ENCODE measurements at places on chromosomes 11 and 22.
A peak's percentile ranks its signal among the peaks of the same experiment; 100 is the strongest.

- DNase-seq = no peak
Observed at GRCh38 chr11:14906578-14906977, 14.5 kb upstream of the CYP2R1 start.

DNA sequence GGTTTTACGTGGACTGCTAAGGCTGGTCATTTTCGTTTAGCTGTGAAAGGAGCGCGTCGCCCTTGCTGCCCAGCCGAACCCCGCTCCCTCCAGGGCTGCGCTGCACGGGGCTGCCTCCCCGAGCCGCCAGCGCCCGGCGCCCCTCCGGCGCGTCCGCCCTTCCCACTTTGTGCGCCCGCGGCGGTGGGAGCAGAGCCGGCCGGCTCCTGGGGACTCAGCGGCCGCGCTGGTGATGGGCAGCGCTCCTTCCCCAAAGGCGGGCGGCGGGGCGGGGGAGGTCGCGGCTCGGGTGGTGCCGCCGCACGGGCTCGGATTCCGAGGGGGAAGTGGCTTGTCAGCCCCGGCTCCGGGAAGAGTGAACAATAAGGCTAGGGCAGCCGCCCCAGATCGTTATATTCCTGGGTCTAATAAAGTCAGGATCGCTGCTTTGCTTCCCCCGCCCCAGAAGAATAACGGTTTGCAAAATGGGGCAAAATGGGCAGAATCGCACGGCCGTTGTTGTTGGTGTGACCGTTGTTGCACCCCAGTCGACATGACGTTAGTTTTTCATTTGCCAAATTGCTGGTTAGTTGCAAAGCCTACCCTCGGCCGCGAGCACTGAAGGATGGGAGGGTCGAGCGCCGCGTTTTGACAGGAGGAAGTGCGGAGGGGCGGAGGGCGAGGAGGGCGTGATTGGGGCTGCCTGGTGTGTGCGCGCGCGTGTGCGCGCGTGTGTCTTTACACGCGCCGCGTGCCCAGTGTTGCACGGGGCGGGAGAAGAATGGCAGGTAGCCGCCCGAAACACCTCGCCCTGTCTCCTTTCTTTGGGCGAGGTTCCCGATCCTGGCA is 745 bp downstream of the NCAM1 start:
- no peak for DNase-seq

GRCh38 chr22:49593509-49593908 is 234.2 kb downstream of the BRD1 start:
- DNase-seq = no peak

GRCh38 chr22:35882211-35883030 is 146.2 kb downstream of the RBFOX2 start:
- DNase-seq = no peak

GRCh38 chr22:20615021-20615420 is 107.6 kb downstream of the MED15 start:
- DNase-seq = no peak

GRCh38 chr22:46362203-46362933 is 26.9 kb downstream of the TRMU start:
- no peak for DNase-seq

DNA sequence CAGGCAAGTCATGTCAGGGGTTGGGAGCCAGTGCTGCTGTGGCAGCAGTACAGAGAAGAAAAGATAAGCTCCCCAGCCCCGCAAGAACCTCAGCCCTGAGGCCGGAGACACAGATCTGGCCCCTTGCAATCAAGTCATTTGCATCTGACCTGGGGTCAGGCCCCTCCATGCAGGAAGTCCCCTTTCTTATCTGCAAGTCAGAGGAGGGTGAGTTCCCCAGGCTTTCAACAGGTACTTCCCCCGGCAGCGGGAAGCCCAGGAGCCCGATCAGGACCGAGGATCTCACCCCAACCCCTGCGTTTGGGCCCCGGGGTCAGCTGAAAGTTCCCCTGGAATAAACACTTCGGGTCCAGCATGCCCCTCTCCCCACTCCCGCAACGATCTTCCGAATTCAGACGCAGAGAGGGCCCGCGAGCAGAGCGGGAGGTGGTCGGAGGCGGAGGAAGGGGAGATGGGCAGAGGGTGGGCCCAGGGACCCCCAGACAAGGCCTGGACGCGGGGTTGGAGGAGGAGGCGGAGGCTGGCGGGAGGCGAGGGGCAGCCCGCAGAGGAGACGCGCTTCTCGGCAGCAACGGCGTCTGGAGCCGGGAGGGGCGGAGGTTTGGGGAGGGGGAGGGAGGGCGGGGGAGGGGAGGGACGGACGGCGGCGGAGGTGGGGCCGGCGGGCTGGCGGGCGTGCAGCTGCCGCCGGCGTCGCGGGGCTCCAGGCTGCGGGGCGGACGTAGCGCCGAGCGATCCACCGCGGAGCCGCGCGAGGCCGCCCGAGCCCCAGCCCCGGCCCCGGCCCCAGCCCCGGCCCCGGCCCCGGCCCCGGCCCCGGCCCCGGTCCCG is at the start of gene TSPAN18:
TSPAN18 (plus strand) TSS at position 680 of the 831 bp plus-strand sequence. CDS start 179,455 bp downstream, outside the sequence.
- peak; percentile 16 for DNase-seq

GRCh38 chr22:38109371-38110001 is 998 bp downstream of the BAIAP2L2 start:
- DNase-seq = no peak

DNA sequence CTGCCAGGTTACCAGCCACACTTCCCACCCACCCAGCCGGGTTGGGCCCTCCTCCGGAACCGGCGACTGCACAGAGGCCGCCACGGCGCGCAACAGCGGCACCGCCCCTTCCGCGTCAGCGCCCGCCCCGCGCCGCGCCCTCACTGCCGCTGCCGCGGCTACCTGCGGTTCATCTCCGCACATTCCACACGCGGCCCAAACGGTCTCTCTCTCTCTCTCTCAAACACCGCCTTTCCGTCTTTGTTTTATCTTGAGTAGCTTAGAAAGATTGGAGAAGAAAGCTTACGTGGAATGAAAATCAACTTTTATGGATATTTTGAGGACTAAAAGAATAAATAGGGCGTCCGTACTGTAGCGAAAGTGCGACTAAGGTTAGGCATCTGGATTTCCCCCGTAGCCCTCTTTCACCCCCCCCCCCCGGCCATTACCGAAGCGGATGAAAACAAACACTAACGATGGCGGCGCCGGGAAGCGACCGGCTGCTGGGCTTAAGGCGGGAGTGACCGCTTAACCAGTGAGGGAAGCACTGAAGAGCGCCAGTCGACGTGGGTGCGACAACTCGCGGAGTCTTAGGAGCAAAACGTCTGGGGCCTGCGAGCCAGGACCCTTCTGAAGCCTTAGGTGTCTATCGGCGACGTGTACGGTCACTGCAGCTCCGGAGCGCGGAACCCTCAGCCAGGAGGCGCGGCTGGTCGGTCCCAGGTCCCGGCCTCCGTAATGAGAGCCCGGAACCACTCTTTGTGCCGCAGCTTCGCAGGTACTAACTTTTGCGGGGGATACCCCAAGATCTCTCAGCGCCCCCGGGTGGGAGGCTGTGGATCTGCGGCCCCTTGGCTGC is at the start of the genes ATG13 and HARBI1:
ATG13 (plus strand) TSS at position 420 of the 838 bp plus-strand sequence. CDS start 26,739 bp downstream, outside the sequence.
HARBI1 (minus strand) TSS at position 94 of the 838 bp plus-strand sequence. CDS start 990 bp downstream, outside the sequence.
- DNase-seq = peak; percentile 90

GRCh38 chr11:77402218-77402556 is 71.7 kb downstream of the PAK1 start:
- DNase-seq = no peak

DNA sequence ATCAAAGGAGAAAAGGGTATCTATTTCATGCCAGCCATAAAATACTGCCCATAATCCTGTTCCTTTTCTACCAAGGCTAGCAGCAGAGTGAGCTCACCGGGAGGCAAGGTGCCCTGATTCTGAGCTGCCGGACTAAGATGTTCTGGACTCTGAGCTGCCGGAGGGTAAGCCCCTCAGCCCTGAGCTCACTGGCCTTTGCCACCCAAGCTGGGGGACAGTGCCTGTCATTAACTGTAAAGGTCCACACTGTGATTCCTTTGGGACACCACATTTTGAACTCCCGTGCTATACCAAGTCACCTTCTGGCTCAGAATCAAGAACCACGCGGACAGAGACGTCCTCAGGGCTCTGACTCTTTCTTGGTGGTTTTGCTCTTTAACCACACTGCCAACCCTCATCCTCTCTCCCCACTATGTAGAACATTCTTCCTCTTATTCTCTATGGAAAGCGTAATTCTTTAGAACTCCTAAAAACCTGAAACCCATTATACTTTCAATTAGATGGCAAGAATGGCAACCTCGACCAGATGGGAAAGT is 88.4 kb upstream of the BID start:
- no peak for DNase-seq

GRCh38 chr11:5310423-5310822 is 8.7 kb upstream of the OR51B4 start:
- no peak for DNase-seq

- DNase-seq = no peak
Observed at GRCh38 chr11:16082095-16083055, 274.0 kb downstream of the SOX6 start.

- DNase-seq = no peak
Observed at GRCh38 chr11:64842366-64842759, 2.1 kb downstream of the CDC42BPG start.

GRCh38 chr11:44824300-44824704 is 97.5 kb downstream of the TSPAN18 start:
- DNase-seq = no peak

DNA sequence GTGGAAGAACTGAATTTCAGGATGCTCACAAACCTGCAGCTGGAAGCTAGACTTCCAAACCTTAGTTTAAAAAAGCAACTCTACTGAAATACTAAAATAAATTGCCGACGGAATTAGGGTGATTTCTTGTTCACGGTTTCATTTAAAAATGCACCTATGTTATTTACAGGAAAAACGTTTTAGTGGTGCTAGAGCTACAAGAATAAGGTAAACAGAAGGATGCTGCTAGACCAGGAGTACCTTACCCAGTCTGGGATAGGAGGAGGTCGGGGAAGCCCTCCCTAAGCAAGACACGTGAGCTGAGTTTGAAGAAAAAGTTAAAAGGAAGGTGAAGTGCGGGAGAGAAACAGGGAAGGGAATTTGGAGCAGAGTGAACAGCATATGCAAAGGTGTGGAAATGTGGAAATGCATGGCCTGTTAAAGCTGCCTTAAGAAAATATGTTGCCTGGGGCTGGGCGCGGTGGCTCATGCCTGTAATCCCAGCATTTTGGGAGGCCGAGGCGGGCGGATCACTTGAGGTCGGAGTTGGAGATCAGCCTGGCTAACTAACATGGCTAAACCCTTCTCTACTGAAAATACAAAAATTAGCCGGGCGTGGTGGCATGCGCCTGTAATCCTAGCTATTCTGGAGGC is 1.4 kb upstream of the FTH1 start:
- no peak for DNase-seq

GRCh38 chr11:12577725-12578644 is 96.2 kb upstream of the TEAD1 start:
- no peak for DNase-seq

- DNase-seq = no peak
Observed at GRCh38 chr22:26542831-26543230, 30.6 kb upstream of the TFIP11 start.

DNA sequence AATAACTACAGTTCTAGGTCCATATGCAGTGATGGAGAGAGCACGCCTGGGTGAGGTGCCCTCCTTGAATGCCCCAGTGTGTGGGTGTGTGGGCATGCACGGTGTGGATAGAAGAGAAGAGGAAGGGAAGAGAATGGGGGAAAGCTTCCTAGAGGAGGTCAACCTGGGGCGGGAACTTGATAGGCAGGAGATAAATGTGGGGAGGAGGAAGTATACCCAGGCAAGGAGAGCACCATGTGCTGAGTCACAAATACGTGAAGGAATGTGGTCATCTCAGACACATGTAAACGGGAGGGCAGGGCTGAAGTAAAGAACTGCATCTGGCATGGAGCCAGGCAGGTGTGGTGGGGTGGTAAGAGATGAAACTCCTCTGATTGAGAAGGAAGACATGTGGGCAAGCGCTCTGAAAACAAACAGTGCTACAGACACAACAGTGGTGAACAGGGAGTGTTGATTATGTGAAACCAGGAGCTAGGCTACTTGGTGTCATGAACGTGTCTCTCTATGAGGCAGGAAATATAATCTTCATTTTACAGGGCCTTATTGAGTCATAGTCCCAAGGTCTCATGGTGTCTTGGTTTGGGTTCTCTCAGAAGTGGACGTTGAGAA is 61.5 kb upstream of the EED start:
- peak; percentile 21 for DNase-seq

DNA sequence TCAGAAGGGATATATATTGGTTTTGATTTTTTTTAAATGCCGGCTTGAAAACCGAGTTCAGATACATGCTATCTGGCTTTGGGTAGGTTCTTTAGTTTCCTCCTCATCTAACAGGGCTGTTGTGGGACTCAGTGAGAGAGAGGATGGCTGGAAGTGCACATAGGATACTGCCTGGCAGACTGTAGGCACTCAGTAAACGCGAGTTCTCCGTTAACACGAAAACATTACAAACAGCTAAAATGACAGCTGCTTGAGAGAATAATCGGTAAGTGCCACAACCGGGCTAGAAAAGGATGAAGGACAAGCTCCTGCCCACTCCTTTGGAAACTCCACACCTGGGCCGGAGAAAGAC is 369 bp downstream of the XRRA1 start:
- DNase-seq = no peak

- no peak for DNase-seq
Observed at GRCh38 chr11:43758927-43759326, 78.4 kb downstream of the HSD17B12 start.

GRCh38 chr11:74683279-74683871 is 47.9 kb downstream of the CHRDL2 start:
- no peak for DNase-seq

DNA sequence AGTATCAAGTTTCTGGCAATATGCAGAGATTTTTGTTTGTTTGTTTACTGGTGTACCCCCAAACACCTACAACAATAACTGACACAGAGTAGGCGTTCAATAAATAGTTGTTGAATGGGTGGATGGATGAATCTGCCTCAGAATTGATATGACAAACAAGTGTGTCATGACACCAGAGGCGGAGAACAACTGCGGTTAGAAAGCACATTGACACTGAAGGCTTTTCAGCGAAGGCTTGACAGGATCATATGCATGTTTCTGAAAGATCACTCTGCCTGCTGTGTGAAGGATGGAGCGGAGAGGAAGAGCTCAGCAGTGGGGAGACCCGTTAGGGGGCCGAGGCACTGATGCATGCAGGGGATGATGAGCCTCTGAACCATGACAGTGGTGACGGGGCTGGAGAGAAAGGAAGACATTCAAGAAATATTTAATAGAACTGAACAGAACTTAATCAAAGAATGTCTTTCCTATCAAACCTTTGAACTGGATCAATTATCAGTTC is 108.5 kb upstream of the USP47 start:
- no peak for DNase-seq

DNA sequence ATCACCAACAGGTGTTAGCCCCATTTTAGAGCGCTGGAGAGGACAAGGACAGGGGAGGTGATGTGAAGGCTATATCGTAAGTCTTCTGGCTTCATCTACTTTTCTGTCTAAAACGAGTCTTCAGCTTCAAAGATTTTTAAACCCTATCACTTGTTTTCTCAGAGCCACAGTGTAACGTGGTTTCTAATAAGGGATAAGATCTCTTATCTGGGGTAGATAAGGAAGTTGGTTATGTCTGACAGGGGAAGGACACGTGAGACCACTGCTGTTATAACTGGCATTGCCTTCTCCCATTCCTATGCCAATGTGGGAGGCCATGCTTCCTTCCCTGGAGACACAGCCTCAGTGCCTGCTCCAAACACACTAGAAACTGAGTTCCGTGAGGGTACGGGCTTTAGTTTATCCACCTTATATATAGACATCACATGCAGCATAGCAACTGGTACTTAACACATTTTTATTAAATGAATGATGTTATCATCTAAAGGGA is 39.3 kb downstream of the LARGE2 start:
- DNase-seq = no peak
